Fibroblast of upper back skin (primary cell): ENCODE measurements at places on chromosomes 3 and 15.
A peak's percentile ranks its signal among the peaks of the same experiment; 100 is the strongest.

GRCh38 chr3:170809007-170809974 is 60.7 kb downstream of the RPL22L1 start:
- peak; percentile 87 for DNase-seq

DNA sequence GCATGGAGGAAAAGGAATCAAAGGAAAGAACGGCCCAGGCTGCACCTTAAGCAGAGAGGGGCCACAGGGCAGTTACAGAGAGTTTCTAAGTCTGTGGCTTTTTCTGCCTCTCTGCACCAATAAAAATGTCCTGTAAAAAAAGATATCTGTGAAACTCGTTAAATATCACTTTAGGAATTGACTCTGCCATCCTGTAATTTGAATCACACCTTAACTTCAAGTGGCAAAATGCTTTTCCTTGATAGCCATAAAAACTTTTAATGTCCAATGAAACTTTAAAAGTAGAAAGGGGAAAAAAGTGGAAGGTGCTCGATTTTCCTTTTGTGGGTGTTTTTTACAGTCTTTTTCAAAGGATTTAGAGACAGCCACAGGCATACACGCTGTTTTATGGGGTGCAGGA is 255.7 kb downstream of the ARRDC4 start:
- no peak for DNase-seq

DNA sequence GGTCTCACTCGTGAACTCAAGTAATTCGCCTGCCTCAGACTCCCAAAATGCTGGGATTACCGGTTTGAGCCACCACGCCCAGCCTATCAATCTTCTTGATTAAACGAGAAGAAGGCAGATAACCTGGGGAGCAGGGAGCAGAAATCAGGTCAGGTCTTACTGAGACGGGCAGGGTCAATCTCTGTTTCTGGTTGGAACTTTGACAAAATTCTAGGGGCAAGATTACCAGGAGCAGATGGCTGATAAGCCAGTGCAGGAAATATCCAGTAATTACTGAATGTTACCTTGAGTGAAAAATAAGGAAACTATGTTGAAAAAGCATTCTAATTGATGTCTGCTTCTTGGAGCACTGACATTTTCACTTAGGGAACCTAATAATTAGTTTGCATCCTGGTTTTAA is 24.4 kb upstream of the GOLM2 start:
- DNase-seq, result no peak

- no peak for DNase-seq
Observed at GRCh38 chr15:90394748-90395442, 6.9 kb downstream of the IQGAP1 start.

DNA sequence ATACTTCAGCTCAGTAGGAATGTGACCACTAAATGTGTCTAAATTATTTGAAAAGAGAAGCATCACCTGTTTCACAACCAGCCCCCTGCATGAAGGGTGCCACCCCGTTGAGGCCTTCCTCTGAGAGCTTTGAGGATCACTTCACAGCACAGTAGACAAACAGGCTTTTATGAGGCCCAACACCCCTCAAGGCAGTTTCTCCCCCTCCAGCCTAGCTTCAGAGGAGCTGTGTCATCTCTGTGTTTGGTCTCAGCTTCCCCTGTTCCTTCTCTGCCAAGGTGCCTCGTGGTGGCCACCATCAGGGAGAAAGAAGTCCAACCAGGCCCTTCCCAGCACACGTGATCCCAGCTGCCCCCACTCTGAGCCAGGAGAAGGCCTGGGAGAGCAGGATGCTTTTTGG is 21.6 kb upstream of the DUSP7 start:
- DNase-seq, result no peak

DNA sequence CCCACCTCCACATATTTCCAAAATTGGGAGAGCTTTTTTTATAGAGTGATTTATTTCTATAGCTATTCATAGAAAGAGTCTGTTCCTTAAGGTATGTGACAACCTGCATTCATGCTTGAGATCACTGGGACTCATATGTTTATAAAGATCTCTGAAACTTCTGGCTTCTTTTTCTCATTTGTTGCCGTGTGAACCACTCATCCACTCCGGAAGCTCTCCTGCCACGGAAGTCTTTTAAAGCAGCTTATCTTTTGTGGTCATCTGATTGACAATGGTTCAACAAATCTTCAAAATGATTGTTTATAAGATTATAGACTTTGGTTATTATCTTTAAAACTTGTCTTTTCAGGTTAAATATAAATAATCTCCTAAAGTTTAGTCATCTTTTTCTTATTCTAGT is 260.5 kb downstream of the C3orf38 start:
- DNase-seq, result no peak
